Left renal pelvis (tissue), 4 donors: ENCODE measurements at places on chromosomes 4 and X. TPM values are rescaled to one million over a fixed set of nuclear protein-coding genes. Genes with fewer than 3 reads are reported as not detected.

GRCh38 chr4:123345935-123346300 is 50.7 kb upstream of the SPRY1 start:
- DNase-seq = no peak

DNA sequence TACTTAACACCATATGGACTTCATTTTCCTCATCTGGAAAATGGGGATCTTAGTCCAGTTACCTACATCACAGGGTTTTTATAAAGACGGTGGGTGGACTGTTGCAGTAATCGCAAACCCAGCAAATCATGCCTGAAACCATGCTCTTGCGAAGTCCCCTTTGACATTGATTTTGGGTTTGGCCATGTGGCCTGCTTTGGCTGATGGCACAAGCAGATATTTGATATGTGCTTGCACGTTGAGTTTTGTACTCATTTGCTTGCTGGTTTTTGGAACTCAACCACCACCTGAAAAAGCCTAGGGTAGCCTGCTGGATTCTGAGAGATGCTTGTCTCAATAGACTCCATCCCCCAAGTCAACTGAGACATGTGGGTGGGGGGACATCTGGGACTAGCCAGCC is 14.4 kb upstream of the KLHL2 start:
- no peak for DNase-seq

- DNase-seq = no peak
These were observed 22.8 kb downstream of the SMS start for GRCh38 chrX:21963269-21963668.

DNA sequence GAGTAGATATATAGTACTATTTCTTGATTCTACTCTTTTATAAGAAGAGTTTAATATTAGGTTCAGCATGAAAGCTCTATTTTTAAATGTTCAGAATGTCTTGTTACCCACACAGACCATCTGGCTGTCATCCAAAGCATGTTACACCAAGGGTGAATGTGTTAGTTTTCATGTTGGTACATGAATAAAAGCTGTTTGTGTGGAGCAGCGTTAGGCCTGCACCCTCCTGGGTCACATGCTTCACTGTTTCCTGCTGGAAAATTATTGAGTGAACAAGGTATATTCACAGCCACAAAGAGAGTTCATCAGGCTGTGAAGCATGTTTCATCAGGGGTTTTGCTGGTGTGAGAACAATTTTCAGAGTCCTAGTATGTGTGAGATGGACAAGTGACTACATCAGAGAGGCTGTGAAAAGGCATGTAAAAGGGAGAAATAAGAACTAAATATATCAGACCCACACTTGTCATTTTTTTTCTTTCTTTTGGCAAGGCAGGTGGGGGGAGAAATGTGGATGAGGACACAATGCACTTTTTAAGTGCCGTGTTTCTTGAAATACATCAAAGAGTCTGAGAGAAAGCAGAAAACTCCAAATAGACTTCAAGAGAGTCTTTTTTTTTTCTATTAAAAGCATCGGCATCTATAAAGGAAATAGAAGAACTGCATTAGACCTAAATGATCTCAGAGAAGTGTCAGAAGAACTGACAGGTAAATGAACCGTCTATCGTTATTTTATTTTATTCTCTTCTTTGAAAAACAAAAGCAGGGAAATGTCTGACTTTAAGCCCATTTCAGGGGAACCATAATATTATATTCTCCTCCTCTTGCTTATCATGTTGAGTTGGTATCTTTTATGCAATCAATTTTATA is 2429.7 kb downstream of the PCDH7 start:
- DNase-seq = no peak

- no peak for DNase-seq
These were observed 786 bp upstream of the ZFX start for GRCh38 chrX:24148535-24149350.

DNA sequence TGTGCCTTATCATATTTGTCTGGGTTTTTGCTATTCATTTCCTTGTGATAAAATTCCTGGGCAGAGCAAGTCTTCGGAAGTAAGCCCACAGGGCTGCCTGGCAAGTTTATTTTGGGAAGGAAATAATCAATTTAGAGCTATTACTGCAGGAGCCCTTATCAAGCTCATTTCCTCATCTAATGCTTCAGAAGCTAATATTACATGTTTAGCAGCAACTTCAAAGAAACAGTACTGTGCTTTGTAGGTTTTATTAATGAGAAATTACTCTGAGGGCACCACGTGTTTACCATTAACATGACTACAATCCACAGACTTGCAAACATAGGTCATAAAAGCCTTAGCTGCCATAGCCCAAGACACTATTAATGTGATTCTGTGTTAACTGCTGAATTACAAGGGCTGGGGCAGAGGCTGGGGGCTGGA is 540.0 kb downstream of the SPRY1 start:
- DNase-seq = no peak

DNA sequence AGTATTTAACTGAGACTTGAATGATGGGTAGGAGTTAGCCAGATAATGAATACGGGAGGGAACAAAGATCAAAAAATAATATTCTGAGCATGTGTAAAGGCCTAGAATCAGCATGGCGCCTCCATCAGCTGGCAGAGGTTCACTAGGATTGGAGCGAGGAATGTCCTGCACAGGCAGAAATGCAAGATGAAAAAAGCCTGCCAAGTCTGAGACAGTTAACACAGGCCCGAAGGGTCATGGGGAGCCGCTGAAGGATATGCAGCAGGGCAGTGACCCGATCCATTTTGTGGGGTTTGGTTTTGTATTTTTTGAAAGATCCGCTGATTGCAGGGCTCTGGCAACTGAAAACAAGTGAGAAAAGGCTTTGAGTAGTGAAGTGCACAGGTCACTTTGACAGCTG is 40.1 kb downstream of the SMPX start:
- DNase-seq = no peak

- DNase-seq = no peak
These were observed 92.0 kb upstream of the BMPR1B start for GRCh38 chr4:94665500-94666404.

DNA sequence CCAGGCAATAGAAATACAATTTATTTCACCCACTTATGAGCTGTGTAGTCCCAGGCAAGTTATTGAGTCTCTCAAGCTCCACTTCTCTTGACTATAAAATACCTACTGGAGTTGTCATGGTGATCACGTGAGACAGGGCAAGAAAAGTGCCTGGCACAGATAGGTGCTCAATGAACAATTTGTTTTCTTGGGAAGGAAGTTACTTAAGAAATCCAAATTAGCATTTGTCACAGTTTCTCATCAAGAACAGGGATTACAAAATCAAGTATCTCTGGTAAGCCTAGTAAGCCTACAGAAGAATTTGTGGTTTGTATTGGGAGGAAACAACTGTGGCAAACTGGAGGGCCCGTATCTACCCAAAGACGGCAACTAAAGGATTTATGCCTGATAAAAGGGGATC is 37.5 kb upstream of the RASGEF1B start:
- no peak for DNase-seq

DNA sequence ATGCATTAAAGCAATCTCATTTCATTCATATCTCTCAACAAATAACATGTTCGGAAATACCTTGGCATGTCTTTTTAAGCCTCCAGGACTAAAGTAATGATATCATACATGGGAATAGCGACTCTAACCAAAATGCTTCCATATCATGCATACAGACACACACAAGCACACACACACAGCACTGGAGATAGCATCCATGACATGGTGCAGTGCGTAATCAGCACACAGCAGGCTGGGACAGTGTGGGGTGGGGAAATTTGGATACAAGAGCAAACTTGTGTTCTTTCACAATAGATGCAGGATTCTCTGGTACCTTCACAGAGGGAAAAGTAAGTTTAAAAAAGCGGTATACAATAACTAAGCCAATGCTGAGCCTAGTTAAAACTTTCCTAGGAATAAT is 132.3 kb upstream of the HPGD start:
- no peak for DNase-seq

DNA sequence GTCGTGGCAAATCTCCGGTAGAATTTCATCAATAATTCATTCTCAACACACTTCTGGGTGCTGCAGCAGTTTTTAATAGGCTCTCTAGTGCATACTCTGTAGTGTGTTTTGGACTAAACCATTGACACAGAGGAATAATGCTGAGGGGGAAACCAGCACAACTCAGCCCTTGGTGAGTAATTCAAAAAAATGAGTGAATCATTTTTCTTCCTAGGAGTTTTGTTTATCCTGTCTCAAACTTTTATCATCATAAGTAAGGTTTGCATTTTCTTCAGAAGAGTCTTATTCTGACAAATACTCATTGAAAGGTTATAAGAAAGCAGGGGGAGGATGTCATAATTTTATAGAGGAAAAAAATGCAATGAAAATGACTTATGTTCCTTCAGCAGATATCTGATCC is 2542.7 kb downstream of the PCDH7 start:
- DNase-seq = no peak

DNA sequence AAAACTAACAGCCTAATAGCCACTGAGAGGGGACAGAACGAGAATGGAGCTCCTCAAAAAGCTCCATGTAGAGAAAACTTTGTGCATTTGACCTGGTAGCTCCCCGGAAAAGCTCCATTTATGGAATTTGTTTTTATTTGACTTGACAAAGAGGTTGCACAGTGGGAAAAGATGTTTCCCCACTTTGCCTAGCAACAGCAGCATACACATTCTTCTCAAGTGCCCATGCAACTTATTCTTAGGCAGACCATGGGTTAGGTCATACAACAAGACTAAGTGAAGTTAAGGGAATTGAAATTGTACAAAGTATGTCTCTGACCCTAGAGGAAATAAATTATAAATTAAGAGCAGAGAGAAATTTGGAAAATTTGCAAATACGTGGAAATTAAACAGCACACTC is 949.6 kb upstream of the PRKX start:
- DNase-seq = no peak

DNA sequence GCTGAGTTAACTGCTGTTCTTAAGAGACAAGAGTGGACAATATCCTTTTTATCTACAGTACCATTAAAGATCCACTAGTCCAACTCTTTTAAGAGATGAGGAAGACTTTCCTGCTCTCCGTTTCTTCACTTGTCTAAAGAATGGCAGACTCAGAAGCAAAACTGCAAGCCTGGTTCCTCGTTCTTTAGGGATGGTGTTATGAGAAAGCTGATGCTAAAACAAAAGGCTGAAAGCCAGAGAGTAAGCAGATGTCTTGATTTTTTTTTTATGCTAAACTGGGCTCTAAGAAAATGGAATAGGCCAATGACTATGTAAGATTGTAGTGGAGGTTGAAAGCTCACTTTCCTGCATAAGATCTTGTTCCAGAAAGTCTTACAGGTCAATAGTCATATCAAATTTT is 78.1 kb downstream of the CNGA2 start:
- DNase-seq = no peak

DMD gene
- polyA plus RNA-seq = 17.8 TPM

HAND2 gene
- 0.64 TPM for polyA plus RNA-seq

USP17L25 gene
- not detected for polyA plus RNA-seq
